NCI-H510A (cell line): ENCODE measurements at places on chromosomes 3 and 15.

DNA sequence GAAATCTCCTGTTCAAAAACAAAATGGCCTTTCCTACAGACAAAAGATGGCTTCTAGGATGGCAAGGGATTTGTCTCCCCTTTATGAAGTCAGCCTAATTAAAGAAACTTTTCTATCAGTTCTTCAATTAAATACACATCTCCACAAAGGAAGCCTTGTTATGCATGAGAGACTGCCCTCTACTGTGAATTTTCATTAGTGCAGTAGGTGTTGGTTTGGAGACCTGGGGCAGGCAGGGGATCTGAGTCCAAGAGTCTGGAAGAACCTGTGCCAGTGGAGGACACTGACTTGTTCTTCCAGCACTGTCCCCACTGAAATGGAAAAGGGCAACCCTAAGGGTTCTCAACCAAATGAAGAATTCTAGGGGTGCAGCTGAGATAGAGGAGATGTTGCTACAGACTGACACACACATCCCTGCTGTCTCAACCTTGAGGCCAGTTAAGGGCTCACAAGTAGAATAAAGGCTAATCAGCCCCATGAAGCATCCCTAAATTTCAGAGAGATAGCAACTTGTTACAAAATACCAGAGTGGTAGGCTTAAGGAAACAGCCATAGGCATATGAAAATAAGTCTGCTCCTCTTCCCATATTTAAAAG lies 174.0 kb upstream of the PRICKLE2 start:
- DNase-seq, result no peak

- no peak for DNase-seq
Measured at GRCh38 chr15:47485419-47485818, 231.9 kb upstream of the SEMA6D start.

- DNase-seq, result no peak
Measured at GRCh38 chr3:169250000-169250399, 413.5 kb downstream of the MECOM start.

GRCh38 chr3:137202941-137203340 lies 245.2 kb downstream of the IL20RB start:
- DNase-seq, result no peak

GRCh38 chr15:92810418-92811138 lies 89.5 kb upstream of the CHD2 start:
- DNase-seq, result peak; percentile 70

DNA sequence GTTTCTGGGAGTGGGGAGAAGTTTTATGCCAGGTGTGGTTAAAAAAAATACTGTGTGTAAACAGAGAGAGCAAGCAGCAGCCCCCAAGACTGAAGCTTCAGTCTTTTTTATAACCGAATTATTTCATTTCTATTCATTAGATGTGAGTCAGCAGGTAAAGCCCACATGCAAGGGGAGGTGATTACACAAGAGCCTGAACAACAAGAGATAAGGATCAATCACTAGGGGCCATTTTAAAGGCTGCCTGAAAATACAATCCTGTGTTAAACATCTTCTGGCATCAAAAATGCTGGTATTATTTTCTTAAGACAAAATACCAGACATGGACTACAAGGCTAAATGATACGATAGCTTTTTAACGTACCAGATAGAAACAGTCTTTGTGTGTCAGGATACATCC lies 217.3 kb downstream of the SUCLG2 start:
- DNase-seq, result no peak

DNA sequence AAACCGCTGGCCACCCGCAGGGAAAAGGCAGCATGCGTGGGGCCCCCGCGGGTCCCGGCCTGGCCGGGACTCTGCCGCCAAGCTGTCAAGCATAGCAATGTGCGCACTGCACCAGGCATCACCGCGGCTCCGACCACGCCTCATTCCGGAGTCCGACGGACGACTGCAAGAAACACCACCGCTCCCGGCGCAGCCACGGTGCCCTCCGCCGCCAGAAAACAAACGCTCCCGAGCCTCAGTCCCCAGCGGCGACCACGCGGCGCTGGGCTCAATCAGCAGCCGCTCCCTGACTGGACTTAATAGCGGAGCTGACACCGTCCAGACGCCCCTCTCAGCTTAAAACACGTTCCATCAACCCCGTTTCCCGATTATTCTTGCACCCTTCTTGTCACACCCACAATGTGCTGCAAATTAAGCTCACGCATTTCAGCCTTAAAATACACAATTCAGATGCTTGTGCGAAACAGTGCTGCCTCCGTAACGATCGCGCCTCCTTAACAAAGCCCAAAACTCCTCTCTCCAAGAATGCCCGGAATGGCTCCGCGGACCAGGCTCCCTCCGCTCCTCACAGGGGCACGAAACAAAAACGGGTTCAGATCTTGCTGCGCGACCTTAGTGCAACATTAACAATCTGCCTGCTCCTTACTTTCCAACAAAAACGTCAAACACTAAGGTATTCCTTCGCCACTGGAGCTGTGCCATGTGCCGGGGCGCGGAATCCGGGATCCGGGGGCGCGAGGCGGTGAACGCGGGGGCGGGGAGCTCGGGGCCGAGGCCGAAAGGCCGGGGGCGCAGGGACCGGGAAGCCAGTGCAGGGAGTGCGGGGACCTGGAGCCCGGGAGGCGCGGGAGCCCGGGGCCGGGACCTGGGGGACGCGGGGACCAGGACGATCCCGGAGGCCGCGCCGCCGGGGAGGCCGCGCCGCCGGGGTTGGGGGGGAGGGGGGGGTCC lies 655 bp downstream of the CYFIP1 start:
- DNase-seq, result no peak

DNA sequence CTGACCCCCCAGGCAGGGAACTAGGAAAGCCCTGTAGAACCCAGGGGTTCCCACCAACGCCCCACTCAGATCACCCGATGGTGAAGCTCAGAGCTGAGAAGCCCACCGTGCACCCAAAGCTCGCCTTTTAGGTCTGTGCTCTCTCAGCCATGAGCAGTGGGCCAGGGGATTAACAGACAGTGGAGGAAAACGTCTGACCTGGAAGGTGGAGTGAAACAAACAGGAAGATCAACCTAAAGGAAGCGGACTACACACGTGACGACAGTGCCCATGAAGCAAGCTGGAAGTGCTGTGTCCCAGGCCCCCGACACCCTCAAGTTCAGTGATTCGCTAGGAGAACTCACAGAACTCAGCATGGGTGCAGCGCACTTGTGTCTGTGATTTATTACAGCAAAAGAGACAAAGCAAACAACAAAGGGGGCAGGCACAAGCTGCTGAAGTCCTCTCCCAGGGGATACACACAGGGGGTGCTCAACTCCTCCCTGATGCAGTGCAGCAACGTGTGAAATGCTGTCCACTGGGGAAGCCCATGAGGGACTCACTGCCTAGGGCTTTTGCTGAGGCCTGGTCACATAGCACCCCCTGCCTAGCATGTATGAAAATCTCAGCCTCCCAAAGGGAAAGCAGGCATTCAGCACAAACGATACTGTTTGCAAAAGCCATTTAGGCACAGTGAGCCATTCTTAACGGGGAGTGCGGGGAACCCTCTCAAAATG lies 43.5 kb downstream of the CFAP92 start:
- DNase-seq, result peak; percentile 23

GRCh38 chr15:101795455-101795854 lies 7.9 kb upstream of the OR4F6 start:
- no peak for DNase-seq

DNA sequence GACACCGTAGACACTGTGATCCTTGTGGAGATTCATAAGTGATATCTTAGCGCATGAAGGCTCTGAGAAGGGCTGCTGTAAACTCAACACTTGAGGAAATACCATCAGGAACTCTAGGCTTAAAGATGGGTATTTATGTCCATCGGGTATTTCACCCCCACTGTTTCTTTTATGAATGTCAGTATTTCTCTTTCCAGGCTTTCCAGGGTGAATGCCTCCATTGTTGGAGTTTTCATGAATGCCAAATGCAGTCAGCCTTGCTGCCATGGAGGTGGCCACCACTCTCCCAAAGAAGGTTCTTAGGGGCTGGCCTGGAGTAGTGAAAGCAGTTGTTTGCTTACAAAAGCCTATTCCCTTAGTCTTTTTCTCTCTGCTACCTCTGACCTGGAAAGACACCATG lies 259.2 kb downstream of the SLCO3A1 start:
- DNase-seq, result no peak

DNA sequence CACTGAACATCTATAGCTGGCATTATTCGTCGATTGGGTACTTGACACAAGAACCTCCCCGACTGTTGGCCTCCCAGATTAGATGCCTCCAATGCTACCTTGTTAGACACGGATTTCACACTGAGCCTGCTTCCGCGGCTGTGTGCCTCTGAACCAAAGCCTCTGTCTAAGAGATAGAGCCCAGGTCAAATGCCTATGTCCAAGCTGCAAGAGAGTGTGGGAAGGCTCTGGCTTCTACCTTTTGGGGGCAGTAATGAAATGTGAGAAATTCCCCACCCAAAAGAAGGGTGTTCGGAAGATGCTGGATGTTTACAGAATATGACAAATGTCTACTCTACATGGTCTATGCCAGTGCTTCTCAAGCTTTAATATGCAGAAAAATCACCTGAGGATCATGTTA lies 2.0 kb upstream of the RPUSD2 start:
- DNase-seq, result no peak

DNA sequence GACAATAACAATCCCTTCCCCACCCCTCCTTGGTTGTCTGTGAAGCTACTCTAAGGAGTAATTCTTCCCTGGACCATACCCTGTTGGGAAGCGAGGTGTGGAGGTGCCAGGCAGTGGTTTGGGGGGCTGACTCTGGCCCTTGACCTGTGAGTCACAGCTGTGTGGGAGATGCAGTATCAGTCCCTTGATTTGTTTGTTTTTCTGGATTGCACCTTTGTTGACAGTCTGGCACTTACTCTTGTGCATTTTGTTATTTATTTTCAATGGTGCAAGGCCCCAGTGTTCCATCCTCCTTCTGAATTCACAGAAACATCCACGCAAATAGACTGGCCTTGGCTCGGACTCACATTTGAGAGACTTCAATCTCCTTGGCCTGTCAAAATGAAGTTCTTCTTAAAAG lies 29.7 kb downstream of the TMEM45A start:
- no peak for DNase-seq
